ENCODE measurements at places on chromosomes 16 and 17. TPM values are rescaled to one million over a fixed set of nuclear protein-coding genes. Genes with fewer than 3 reads are reported as not detected.

Gene KRTAP4-9
- not detected for total RNA-seq

DNA sequence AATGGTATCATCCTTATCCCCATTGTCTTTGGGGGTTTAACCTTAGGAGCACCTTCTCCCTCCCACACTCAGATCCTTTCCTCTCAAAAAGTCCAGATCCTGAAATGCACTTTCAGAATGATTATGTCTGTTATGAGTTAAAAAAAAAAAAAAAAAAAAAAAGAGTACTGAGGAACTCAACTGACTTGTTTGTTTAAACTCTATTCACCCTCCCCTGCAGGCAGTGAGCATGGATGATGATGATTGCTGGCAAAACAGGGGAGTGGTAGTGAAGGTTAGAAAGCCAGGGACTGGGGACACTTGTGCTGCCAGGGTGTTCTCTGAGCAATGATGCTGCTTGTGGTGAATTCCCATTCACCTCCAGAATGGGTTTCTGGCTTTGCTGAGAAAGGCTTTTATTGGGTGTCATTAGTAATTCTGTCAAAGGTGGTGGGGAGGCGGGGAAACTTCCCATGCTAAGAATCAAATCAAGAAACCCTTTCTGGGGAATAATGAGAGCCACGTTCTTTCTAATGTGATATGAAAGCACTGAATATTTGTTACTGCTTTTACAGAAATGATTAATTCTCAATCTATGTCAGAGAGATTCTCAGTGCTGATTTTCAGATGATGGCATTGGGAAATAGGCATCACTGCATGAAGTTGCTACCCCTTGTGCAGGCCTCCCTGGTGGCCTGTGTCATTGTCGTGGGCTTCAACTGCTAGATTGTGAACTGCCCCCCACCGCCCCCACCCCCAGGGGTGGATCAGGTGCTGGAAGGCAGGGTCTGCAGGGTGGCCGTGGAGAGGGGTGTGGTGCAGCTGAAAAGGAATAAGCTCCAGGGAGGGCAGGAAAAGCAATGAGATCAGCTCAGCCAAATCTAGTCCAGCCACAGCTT lies 14.1 kb downstream of the CCL4 start:
- DNase-seq: no peak

- DNase-seq: no peak
These were observed 209.3 kb downstream of the MSI2 start for GRCh38 chr17:57465610-57466009.

Gene RHBDL3
- 1.6 TPM for total RNA-seq

DNA sequence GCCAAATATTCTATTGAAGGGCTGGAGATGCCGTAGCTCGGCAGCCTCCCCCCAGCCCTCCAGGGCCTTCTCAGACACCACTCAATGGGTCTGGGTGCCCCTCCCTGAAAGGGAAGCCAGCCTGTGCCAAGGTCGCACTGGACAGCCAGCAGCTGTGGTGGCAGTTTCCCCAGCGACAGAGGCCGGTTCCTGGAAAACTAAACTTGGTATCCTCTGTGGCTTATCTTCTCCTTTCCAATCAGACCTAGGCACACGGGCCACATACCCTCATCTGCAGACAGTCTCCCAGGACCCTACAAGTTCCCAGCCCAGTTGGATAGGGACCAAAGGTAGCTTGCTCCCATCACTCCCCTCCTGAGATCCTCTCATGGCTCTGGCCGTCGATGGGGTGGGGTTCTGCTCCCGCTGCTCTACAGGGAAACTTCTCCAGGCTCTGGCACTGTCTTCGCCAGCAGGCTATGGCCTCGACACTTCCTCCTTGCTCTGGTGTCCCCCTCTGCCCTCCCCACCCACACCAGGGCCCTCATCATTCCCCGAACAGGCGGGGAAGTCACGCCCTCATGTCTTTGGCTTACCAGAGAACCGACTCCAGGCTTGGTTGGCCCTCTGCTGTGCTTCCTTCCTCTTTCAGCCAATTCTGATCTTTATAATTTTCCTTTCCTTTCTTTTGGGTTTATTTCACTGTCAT lies 18.3 kb upstream of the IL21R start:
- no peak for DNase-seq

GRCh38 chr17:77323413-77324171 lies 182.8 kb downstream of the SEC14L1 start:
- no peak for DNase-seq
